ENCODE measurements at places on chromosomes 6 and 20.

GRCh38 chr6:170072246-170072645, 218.6 kb downstream of the DLL1 start:
- no peak for DNase-seq

DNA sequence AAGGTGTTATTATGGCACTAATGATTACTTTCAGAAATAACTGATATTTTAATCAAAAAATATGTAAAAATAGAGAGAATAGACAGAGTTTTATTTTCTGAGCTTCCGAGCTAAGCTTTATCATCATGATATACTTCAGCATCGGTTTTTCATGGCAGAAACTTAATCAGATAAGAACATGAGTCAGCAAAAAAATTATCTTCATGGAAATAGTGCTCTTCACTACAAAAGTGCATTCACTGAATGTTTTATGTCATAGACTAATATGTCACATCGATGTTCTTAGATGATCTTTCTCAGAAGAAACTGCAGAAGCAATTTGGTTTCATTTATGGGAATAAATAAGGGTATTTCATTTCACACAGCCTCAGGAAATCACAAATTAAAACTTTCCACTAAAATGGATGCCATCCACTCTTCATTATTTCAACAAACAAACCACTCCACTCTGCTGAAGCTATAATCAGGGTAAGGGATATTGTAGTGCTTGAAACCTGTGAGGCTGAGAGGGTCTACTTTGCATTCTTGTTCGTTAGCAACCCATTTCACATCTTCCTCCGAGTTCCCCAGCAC, 10.2 kb upstream of the MAP3K7 start:
- no peak for DNase-seq

GRCh38 chr6:124557873-124558272, 404.4 kb upstream of the RNF217 start:
- DNase-seq: no peak

DNA sequence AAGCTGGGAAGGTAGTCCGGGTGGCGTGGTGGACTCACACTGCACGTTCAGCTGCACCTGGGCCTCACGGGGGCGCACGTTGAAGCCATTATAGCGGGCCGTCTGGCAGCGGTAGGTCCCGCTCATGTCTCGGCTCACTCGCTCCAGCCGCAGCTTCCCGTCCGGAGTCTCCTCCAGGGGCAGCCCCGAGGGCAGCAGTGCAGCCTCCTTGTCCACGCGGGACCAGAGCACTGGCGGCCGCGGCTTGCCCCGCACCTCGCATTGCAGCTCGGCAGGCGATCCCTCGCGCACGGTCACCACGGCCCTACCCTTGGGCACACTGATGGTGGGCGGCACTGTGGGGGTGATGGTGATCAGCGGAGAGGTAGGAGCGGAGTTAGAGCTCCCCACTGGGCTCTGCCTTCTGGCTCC, 47.6 kb downstream of the MDGA1 start:
- no peak for DNase-seq

GRCh38 chr20:32519381-32519730, 65.8 kb downstream of the NOL4L start:
- DNase-seq: no peak

DNA sequence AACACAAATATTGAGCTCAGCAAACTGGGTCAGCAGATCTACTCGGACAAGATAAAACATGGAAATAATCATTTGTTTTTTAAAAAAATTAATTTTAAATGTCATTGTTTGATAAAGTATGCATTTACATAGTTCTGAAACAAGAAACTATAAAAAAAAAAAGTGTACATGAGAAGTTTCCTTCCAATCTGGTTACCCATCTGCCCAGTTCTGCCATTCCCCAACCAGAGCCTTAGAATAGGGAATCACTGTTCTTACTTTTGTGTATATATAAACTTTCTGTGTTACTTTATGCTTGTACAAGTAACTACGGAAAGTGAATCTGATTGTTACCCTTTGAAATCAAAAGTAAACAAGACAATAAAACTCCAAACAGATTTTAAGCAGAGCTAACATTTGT, 791.4 kb downstream of the HACE1 start:
- DNase-seq: no peak

DNA sequence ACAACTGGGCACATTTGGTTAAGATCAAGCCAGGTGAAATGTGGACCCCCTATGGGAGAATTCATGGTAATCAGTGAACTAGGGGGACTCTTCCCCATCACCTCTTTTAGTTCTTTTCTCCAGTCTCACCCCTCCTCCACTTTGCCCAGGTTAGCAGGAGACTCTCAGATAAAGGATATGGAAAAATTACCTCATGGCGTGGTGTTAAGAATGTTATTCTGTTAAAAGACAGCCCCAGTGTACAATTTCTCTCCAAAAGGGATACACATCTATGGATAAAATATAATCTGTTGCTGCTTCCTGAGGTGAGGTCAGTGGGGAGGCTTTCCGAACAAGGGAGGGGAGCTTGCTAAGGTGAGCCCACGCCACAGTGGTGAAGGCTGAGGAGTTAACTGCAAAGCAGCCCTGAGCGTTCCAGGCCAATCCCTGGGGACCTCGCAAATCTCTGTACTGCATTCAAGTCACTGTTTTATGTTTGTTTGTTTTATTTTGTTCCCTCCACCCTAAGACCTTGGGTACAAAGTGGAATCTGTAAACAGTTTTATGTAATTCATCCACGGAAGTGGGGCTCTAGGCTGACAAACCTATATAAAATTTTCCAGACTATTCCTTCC, 52.0 kb downstream of the ADGRF1 start:
- DNase-seq: no peak

All from iris pigment epithelial cell (primary cell).